Activated CD4-positive, alpha-beta T cell treated with anti-CD3 and anti-CD28 coated beads for 48 hours (primary cell): ENCODE measurements at places on chromosomes 4 and X.

DNA sequence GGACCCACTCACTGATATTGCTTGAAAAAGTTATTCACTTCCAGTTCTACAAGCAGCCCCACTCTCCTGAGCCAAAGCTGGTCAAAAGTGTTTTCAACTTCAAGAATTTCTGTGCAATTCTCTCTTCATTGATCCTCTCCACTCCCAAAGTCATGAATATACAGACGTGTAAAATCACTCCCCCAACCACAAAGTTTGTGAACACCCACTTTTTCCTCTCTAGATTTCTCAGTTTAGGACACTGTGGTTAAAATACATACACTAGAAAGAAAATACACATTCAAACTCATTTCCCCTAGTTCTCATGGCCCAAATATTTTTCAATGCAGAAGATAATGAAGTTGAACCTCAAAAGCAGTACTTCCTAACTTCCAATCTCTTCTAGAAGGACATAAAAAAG is 116.3 kb downstream of the MSN start:
- DNase-seq, result no peak

DNA sequence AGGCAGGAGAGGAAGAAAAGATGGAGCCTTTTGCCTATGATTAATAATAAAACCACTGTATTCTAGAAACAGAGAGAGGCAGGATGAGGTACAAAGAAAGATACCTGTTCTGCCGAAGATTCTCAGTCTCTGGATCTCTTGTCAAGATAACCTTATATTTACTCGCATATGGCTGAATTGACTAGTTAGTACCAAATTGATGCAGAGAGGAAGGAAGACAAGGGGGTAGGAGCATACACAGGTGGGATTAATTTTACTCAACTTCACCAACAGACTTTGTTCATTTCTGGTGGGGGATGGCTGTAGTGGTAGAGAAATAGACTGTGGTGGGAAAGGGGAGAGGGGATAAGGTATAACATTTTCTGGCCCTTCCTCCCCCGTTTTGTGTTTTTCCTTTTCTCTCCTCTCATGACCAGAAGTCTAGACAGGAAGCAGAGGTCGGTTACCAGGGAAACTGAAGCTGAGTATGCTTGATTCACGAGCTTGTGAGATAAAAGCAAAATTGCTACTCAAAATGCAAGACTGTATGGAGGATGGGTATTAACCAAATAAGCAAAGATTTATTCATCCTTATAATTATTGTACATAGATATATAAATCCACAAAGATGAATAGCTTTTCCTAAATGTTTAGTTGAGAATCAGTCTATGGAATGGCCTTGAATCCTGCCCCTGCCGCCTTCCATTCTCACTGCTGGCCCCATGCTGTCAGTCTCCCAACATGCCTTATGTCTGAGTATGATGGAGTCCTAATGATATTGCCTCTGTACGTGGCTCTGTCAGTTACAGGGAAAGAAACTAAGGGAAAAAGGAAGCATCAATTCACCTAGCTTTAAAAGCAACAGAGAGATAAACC is 17.8 kb upstream of the PAGE2B start:
- DNase-seq, result no peak

GRCh38 chr4:144338834-144339233 is 198.3 kb upstream of the GYPA start:
- no peak for DNase-seq

DNA sequence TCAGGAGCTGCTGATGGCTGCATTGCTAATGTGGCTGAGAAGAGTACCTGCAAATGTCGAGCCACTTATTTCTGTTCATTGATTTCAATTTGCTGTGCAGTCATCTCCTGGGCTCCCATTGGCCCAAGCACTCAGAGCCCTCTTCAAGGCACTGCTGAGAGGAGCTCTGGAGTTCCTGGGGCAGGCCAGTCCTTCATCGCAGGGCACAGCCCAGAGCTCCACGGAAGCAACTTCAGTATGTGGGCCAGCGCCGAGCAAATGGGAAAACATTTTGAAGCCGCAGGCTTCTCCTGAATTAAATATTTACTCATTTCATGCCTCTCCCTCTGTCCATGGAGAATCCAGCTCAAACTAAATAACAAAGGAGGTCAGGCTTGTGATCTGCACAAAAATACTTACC is 383.3 kb downstream of the BCOR start:
- DNase-seq, result no peak

- peak; percentile 44 for DNase-seq
Measured at GRCh38 chr4:82905205-82905604, 4.7 kb downstream of the THAP9 start.

DNA sequence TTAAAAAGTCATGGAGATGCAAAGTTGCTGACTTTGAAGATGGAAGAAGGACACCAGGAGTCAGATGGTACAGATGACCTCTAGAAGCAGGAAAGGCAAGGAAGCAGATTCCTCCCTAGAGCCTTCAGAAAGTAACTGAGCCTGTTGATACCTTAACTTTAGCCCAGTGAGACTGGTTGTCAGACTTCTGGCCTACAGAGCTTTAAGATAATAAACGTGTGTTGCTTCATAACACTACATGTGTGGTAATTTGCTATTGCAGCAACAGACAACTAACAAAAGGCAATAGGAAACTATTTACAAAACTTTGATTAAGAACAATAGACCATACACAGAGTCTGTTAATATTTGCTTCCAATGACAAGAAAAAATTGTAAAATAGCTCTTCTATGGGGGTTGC is 102.0 kb upstream of the USP38 start:
- DNase-seq, result no peak

- DNase-seq, result no peak
Measured at GRCh38 chr4:147326591-147326990, 154.3 kb upstream of the EDNRA start.

DNA sequence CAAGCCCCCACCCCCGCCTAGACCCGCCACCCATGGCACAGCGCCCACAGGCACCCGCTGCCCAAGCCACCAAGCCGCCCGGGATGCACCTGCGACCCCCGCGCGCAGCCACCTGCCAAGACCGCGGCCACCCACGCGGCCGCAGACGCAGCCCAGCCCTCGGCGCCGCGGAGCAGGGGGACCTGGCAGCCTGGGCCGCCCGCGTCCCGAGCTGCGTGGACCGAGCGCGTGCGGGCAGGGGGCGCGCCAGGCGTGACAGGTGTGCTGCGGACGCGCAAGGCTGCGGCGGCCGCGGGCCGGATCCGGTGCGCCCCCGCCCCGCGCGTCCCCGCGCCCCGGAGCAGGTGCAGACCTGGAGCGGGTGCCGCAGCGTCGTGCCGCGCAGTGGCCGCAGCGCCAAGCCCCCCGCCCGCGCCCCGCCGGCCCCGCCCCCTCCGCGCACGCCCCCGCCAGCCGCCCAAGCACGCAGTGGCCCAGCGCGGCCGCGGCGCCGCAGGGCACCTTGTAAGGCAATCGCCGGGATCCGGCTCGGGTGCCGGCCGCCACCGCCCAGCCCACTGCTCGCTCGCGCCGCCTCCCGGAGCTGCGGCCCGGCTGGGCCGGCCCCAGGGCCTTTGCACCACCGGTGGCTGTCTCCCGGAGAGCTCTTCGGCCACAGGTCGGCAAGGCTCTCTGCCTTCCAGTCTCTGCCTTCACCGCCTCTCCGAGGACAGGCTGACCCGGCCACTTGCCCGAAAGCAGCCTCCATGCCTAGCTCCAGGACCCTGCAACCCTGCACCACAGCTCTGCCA is at the start of gene PNCK:
Gene PNCK, minus strand, starts transcription at position 386 of the 791 bp plus-strand sequence. CDS start 737 bp downstream, outside the sequence.
- DNase-seq, result no peak

- DNase-seq, result no peak
Measured at GRCh38 chr4:137768196-137768595, 235.9 kb upstream of the PCDH18 start.

GRCh38 chrX:154398668-154399526 is 720 bp downstream of the RPL10 start:
- DNase-seq, result peak; percentile 85

- no peak for DNase-seq
Measured at GRCh38 chrX:130330146-130330545, 9.6 kb upstream of the SLC25A14 start.

DNA sequence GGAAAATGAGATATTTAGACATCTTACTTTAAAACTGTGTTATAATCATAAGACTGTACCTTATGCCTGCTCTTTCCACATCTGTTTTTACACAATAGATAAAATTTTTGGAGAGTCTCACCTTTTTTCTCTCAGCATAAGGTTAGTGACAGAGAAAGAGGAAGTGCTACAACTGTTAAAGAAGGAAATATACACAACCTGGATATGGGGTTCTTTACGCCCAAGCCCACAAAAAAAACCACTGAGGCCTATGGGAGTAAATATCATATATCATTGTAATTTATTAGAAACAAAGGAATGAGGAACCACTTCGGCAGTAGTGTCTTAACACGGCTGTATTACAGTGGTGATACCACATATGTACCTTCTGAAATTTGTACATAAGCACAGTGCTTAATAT is 265.9 kb upstream of the GK2 start:
- DNase-seq, result no peak

GRCh38 chrX:136344320-136344719 is 43.6 kb downstream of the ADGRG4 start:
- DNase-seq, result no peak

DNA sequence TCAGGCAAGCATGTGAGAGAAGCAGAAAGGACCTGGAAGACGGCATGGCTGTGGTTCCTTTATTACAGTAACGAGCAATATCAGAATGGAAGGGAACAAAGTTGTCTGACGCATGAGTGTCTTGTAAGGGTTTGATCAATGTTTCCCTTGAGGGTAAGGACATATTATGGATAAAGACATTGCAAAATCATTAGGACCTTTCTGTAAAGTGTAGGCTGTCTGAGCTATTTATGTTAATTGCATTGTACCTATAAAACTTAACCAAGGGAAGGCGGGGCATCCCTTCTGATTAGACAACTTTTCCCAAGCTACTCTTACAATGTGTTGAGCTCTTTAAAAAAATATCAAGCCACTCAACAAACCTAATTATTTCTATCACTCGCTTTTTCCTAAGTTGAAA is 112.2 kb upstream of the JADE1 start:
- no peak for DNase-seq

DNA sequence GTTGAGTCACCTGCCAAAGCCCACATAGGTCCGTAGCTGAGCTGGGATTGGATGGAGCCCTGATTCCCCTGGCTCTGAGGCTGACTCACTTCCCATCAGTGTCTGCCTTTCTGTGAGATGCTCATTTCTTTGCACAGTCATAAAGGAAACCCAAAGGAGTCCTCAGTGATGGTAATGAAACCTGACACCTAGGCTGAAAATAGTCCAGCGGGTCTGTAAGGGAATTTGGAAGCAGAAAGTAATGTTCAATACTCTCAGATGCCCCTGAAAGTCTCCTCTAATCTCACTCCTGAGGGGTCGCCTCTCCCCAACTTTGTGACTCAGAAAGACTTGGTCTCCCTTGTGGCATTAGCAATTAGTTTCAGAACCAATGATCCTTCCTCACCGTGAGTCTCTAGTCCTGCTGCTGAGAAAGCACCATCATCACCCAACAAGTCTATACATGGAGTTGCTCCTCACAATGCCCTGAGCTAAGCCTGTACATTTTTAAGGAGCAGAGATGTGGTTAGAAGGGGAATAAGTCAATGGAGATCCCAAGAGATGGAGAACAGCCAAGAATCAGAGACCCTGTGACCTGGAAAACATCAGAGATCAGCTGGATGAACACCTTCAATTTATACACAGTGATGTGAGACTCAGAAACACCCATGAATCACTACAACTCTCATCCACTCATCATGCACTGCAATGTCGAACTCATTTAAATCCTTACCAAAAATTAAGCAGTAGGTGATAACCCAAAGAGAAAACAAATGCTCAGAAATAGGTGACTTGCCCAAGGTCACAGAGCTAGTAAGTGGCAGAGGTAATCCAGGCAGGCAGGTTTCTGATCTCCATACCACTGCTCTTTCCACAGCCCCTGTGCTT is 219.0 kb upstream of the CPEB2 start:
- peak; percentile 72 for DNase-seq

- peak; percentile 41 for DNase-seq
Measured at GRCh38 chrX:1248331-1249061, 20.1 kb upstream of the CSF2RA start.

GRCh38 chrX:42119076-42119475 is 195.7 kb upstream of the CASK start:
- no peak for DNase-seq

DNA sequence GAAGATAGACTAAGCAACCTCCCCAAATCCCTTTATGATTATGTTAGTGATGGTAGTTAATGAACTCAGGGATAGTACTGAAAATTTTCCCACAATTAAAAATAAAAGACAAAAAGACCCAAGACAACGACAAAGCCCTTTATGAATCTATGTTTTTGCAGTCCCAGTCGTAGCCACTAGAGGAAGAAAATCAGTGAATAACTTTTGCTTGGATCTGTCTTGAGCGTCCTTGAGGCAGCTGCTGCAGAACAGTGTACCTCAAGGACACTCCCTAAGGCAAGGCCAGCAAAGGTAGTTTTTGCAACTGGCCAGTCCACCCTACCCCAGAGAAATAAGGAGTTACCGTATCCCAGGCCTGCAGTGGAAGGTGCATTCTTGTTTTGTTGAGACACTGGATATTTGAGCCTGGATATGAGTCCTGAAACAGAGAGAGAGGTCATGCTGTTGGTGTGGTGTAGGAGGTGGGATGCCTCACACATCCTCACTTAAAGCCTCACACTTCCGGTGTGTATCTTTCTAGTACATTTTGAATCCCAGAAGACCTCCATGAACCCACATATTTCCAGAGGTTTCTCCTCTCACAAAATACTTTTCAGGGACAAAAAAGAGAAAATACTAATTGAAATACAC is 8.7 kb upstream of the TIMM8A start:
- no peak for DNase-seq

GRCh38 chrX:129842510-129843208 is 1.0 kb downstream of the ZDHHC9 start:
- peak; percentile 5 for DNase-seq

DNA sequence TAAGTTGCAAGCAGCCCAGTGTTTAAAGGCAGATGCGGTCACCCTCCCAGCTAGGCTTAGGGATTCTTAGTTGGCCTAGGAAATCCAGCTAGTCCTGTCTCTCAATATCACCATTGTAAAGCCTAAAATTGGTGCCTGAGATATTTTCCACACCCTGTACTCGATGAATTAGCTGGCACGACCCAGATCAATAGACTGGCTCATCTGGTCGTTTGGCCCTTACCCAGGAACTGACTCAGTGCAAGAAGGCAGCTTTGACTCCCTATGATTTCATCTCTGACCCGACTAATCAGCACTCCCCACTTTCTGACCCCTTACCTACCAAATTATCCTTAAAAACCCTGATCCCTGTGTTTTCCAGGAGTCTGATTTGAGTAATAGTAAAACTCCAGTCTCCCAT is 384.9 kb upstream of the SLC7A11 start:
- no peak for DNase-seq

DNA sequence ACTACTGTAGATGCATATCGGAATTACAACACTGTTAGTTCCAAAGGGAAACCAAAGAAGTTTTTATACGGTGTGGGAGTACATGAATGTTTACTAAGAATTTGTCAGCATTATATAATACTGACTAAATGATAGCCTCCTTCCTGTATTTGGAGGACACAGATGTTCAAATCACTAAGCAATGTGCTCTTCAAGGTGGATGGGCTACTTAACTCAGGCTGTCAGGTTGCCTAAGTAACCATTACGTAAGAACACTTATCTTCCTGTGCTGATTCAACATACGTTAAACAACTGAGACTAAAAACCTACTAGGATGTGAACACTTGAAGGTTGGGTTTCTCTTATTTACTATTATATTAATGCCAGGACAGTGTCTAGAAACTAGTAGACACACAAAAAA is 81.9 kb upstream of the HPGD start:
- DNase-seq, result no peak
